Ascending aorta (tissue), 2 donors: ENCODE measurements at places on chromosomes 3 and 15.
A peak's percentile ranks its signal among the peaks of the same experiment; 100 is the strongest.

GRCh38 chr3:66555214-66555844 lies 54.5 kb upstream of the LRIG1 start:
- no peak for DNase-seq
- H3K4me1 ChIP-seq: no peaks in the 10 kb centered on the region
- no peaks in the 10 kb centered on the region for H3K36me3 ChIP-seq
- no peaks in the 10 kb centered on the region for H3K27me3 ChIP-seq

GRCh38 chr3:11072631-11073030 lies 80.1 kb downstream of the SLC6A1 start:
- H3K4me1 ChIP-seq: no peaks in the 10 kb centered on the region
- no peaks in the 10 kb centered on the region for H3K27me3 ChIP-seq
- DNase-seq: no peak
- no peak overlapping the region for H3K4me3 ChIP-seq
- no peak overlapping the region for H3K27ac ChIP-seq
- no peaks in the 10 kb centered on the region for H3K36me3 ChIP-seq

GRCh38 chr3:170081079-170081741 lies 43.4 kb downstream of the GPR160 start:
- H3K27ac ChIP-seq: no peak overlapping the region
- H3K36me3 ChIP-seq: peaks cover 3% of the 10 kb centered on the region
- H3K4me1 ChIP-seq: no peaks in the 10 kb centered on the region
- no peak for DNase-seq
- no peaks in the 10 kb centered on the region for H3K27me3 ChIP-seq
- H3K4me3 ChIP-seq: no peak overlapping the region

DNA sequence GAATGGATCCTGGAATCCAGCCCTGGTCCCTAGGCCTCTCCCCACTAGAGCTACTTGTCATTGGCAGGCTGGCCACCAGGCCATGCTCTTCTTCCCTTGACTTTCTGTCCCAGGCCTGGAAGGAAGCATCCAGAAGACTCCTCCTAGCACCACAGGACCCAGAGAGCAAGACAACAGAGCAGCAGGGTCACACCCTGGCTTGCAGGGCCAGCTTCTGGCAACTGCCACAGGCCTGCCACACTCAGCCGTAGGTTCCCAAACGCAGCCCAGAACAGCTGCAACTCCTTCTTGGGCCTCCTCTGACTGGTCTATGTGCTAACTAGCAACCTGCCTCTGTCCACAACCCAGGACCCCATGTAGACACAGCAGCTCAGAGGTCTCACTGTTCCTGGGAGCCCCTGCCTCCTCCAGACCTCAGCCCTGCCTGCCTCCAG lies 36.8 kb upstream of the RPL32 start:
- DNase-seq: no peak
- H3K36me3 ChIP-seq: no peaks in the 10 kb centered on the region
- no peak overlapping the region for H3K4me3 ChIP-seq
- H3K27ac ChIP-seq: no peak overlapping the region

- no peak for DNase-seq
- no peaks in the 10 kb centered on the region for H3K27me3 ChIP-seq
- no peak overlapping the region for H3K27ac ChIP-seq
- no peaks in the 10 kb centered on the region for H3K36me3 ChIP-seq
- no peak overlapping the region for H3K4me3 ChIP-seq
Measured at GRCh38 chr15:49441356-49441755, 18.3 kb downstream of the FGF7 start.

DNA sequence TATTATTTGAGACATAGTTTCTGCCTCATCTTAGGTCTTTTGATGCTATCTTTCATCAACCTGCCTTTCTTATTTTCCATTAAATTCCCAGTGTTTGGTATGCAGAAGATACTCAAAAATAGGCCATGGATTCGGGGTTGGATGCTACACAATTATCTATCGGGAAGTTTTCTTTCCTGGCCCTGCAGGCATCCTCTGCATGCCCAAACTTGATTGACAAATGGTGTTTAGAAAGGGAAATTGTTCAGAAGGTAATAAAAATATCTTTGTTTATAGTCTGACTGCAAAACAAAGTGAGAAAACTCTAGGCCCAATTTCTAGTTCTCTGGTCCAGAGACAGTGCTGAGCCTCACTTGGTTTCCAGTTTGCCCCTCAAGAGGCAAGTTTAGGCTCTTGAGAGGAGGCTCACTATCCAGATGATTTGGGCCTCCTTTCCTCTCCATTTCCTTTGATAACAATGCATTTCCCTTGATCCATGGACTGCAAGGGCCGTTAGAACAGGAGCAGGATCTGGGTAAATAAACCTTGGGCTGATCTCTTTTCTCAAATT lies 157.1 kb upstream of the DPH6 start:
- H3K27ac ChIP-seq: no peak overlapping the region
- no peaks in the 10 kb centered on the region for H3K27me3 ChIP-seq
- no peaks in the 10 kb centered on the region for H3K36me3 ChIP-seq
- H3K4me3 ChIP-seq: no peak overlapping the region
- peaks cover 29% of the 10 kb centered on the region for H3K4me1 ChIP-seq

DNA sequence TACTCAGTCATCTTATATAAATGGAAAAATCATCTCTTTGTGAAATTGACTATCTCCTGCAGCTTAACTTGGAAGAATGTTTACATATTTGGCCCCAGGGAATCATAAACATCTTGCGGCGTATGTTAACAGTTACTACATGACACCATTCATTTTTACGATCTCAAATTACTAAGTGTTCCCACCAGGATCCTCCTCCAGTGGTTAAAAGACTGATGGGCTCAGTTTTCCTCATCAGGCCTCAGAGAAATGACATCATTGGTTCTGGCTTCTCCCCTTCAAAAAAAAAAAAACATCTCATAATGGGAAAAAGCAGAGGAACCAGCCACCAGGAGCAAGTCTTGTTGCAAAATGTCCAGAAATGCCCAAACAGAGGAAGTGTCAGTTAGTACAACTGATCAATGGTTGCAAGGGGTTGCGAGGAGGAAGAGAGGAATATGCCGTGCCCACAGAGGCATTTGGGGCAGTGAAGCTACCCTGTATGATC lies 70.5 kb upstream of the LIPC start:
- no peak for DNase-seq
- H3K27me3 ChIP-seq: no peaks in the 10 kb centered on the region
- no peak overlapping the region for H3K27ac ChIP-seq
- no peaks in the 10 kb centered on the region for H3K4me1 ChIP-seq

DNA sequence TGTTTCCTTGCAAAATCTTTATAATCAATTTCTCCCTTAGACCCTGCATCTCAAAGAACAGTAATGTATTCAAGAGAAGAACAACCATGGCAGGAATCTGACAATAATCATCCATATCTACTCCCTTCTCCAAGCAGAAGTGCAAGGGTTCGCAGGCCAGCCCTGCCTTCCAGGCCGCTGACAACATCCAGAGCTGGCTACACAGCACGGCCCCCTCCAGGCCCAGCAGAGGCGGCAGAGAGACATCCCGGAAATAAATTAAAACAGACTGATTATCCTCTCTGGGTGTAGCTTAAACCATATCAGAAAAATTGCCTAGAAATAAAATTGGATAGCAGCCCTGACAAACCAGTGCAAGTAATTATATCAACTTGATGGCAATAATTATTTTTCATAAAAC lies 223.3 kb downstream of the FAM43A start:
- H3K4me1 ChIP-seq: no peaks in the 10 kb centered on the region
- no peak overlapping the region for H3K4me3 ChIP-seq
- no peak for DNase-seq
- no peaks in the 10 kb centered on the region for H3K36me3 ChIP-seq

DNA sequence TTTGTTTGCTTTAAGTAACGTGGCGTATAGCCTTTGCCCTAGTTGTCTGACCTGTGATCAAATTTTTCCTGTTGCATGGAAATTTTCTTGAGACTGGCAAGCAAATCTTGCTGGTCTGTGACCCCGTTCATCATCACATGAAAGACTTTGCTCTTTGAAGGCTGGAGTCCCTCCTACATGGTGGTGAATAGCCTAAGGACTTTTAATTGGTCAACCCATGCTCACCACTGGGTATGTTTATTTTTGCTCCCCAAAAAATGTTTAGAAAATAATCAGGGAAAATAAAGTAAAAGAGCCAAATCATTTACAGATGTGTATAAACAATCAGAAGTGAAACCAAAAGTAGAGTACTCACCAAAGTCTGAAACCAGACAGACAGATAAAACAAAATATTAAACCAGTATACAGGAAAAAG lies 1075.3 kb upstream of the ALCAM start:
- H3K27ac ChIP-seq: peak overlapping the region; percentile 38
- peak overlapping the region; percentile 35 for H3K4me3 ChIP-seq
- no peaks in the 10 kb centered on the region for H3K4me1 ChIP-seq
- H3K36me3 ChIP-seq: no peaks in the 10 kb centered on the region
- DNase-seq: no peak

GRCh38 chr15:37638691-37639090 lies 295.7 kb upstream of the TMCO5A start:
- no peak for DNase-seq
- no peaks in the 10 kb centered on the region for H3K27me3 ChIP-seq
- H3K27ac ChIP-seq: no peak overlapping the region
- no peaks in the 10 kb centered on the region for H3K36me3 ChIP-seq

GRCh38 chr3:169624533-169624972 lies 39.0 kb downstream of the MECOM start:
- peak overlapping the region; percentile 75 for H3K27ac ChIP-seq
- no peaks in the 10 kb centered on the region for H3K36me3 ChIP-seq
- H3K4me3 ChIP-seq: no peak overlapping the region
- no peak for DNase-seq

- peaks cover 8% of the 10 kb centered on the region for H3K4me1 ChIP-seq
- no peaks in the 10 kb centered on the region for H3K36me3 ChIP-seq
Measured at GRCh38 chr3:187016639-187017345, 86.5 kb downstream of the ST6GAL1 start.
